ENCODE measurements at places on chromosomes 6 and 20.

GRCh38 chr6:41545703-41546474, at the start of gene FOXP4:
Gene FOXP4 (plus strand): TSS chr6:41546381. CDS start chr6:41565761, 19,380 bp downstream.
- DNase-seq = peak; percentile 50

GRCh38 chr20:9510911-9511310, 3.5 kb upstream of the LAMP5 start:
- no peak for DNase-seq

DNA sequence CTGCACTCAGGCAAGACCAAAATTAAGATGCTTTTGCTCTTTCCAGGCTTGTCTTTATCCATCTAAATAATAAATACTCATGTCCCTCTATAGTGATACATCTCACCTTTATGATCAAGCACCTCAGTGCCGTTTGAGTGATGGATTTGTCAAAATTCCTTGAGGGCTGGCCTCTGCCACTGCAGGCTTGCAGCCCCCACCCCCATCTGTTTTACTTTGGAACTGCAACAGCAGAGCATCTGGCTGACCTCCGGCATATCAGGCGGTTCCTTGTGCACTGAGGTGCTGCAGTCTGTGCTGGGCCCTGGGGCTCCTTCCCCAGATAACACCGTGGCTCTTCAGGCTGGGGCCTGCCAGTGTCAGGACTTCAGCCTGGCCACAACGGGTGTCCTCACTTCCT, 386.9 kb downstream of the CDH26 start:
- no peak for DNase-seq

GRCh38 chr6:111713236-111713635, 107.6 kb upstream of the TRAF3IP2 start:
- no peak for DNase-seq

DNA sequence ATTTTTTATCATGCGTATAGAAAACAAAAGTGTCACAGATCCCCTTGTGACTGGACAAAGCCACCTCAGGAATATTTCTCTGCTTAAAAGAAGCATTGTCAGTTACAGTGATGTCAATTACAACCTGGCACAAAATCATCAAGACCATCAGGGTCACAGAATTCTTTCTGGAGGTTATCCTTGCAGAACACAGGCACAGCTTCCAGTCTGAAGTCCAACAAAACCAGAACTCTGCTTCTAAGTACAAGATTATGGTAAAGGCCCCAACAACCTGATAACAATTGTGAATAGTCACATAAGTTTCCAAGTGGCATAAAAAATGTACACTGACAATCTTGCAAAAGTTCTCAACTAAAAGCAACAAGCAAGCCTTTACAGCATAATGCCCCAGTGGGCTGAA, 21.0 kb downstream of the PLAGL2 start:
- no peak for DNase-seq

DNA sequence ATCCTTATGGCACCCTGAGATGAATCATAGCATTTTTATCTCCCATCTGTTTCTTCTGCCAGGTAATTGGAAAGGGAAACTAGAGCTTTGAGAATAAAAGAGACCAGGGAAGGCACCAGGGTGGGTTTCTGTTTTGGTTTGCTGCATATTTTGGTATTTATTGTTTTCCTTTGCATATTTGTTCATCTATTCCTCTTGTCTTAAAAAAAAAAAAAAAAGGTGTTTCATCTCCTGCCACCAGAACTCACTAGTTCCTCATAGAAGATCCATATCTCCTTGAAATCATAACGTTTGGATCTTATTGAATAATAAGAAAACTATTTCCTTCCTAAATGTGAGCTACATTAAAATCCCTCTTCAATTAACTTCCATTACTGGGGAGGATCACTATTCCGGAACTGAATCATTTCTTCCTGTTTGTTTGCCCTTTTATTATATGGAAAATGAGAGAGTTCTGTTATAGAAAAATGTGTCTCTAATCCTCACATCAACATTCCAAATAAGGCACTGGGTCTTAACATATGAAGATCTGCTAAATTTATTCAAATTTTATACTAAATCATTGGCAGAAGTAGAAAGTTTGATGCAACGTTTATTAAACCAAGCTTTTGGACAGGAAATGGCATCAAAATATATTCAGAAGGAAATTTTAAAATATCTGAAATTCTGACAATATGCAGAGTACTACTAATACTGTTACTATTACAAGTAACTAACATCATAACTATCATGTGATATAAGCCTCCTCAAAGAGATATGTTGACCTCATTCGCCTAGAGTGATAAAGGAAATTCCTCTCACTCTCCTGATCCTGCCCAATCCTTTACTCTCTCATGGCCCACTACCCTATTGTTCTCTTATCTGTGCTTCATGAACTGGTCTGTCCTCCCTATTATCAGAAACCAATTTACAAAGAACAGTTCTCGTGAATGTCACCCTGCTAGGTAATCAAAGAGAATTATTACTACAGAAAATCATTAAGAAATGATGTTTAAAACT, 229.4 kb upstream of the RSPO3 start:
- DNase-seq = no peak

GRCh38 chr20:4901031-4901818, 100.1 kb downstream of the SLC23A2 start:
- no peak for DNase-seq

GRCh38 chr6:9581155-9581554, 833.7 kb downstream of the TFAP2A start:
- no peak for DNase-seq

DNA sequence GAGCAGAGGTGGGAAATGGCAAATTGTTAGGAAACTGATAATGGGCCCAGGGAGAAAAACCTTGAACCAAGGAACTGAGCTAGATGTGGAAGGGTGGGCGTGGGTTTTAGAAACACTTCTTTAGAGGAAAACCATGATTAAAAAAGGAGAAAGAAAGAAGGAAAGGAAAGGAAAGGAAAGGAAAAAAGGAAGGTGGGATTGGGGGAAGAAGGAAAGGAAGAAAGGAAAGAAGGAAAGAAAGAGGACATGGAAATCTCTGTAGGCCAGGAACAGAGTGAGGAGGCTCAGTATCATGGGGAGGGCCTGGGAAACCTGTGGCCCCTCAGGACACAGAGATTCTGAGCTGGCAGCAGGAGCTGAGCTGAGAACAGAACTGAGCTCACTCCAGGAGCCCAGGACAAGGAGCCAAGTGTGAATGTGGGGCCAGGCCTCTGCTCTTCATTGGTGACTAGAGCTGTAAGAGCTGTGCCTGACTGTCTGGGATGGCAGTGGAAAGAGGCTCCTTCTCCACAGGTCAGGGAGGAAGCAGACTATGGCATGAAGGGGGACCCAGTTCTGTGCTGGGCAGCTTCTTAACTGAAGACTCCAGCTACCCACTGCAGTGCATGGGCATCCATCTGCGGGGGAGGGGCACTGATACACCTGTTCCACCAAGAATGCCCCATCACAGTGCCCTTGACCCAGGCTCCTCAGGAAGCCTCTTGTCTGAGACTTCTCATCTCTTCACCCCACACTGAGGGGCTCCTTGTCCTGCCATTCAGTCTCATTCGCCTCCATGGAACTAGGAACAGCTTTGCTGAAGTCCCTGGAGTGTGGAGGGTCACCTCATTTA, 116.1 kb upstream of the BACH2 start:
- no peak for DNase-seq
